ENCODE measurements at places on chromosomes 6 and 20.

GRCh38 chr6:55617272-55617671 lies 38.3 kb upstream of the HMGCLL1 start:
- DNase-seq, result no peak

GRCh38 chr6:164097551-164098398 lies 683.3 kb downstream of the QKI start:
- DNase-seq, result peak; percentile 28

- no peak for DNase-seq
Measured at GRCh38 chr6:144149558-144149893, 791 bp upstream of the STX11 start.

DNA sequence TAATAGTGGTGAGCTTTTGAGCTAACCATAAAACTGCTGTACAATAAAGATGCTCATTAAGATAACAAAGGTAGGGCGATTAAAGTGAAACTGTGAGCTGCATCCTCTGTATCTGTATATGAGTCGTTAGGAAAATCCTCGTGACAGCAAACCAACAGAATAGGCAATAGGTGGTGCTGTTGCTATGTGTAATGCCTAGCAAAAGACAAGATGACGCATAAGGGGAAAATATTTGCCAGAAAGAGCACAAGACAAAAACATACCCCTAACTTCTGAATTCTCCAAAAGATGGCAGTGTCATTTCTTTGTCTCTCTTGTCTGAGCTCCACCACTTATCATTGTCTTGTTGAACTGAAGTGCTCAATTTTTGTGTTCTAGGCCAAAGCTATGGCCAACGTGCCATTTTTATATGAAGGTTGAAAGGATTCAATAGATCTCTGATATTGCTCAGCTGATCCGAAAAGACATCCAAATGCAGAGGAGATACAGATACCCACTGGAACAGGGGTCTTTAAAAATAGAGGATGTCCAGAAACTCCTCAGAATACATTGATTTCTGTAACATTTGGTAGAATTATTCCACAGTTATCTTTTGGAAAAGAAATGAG lies 56.3 kb upstream of the ANKEF1 start:
- no peak for DNase-seq

DNA sequence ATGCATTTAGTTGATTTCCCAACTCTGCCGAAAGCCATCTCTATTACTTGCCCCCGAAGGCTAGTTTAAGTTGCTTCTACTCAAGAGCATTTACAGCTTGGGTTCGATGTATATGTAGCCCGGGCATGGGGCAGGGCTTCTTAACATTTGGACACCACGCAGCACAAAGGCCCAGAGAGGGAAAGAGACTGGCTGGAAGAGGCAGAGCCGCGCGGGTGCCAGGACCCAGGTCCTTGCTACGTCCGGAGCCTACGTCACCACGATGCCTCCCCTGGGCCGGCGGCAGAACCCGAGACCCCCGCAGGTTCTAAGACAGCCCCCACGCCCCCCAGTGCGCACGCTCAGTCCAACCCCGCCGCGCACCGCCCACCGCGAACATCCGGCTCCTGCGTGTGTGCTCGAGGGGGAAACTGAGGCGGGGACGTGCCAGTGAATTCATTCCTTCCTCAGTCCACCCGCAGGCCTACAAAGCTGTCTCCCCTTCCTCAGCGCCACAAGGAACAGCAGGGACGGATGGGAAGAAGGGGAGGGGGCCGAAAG lies 367 bp upstream of the PCIF1 start:
- DNase-seq, result no peak

GRCh38 chr6:156839129-156839528 lies 62.0 kb downstream of the ARID1B start:
- DNase-seq, result no peak

DNA sequence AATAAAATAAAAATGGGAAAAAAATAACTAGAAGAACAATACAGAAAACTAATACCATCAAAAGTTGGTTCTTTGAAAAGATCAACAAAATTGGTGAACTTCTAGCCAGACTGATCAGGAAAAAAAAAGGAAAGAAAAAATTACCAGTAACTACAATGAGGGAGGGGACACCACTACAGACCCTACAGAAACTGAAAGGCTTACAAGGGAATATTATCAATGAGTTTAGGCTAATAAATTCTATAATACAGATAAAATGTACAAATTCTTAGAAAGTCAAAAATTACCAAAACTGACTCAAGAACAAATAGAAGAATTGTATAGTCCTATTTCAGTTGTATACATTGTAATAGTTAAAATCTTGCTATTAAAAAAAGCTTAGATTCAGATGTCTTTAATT lies 141.8 kb downstream of the COL19A1 start:
- no peak for DNase-seq

DNA sequence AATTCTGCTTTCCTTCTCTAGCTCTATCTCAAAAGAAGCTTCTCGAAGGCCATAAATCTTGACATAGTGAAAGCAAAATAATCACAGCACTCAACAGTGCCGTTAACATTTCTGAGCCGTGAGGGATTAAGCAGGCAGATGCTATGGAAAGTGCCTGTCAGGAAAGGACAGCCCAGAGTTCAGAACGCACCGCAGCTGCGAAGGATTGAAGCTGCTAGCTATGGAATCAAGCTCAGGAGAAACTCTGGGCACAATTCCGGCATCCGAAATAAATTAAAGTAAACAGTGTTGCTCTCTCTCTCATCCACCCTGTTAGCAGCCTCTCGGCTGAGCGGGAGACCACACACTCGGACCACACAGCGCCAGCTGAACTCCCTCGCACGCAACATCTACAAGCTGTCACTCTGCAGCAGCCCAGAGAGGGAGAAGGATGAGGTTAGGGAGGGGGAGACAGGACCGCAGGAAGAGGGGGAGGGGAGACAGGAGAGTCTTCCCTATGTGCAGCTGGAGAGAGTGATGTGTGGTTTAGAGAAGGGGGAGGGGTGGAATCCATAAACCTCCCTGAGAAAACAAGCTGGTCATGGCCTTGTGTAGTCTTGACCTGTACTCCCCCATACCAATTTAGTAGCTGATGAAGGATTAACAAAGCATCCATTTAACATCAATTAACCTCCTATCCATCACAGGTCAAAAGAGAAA lies 9.0 kb downstream of the EXOC2 start:
- DNase-seq, result no peak

GRCh38 chr20:33621717-33622400 lies 40.3 kb upstream of the C20orf144 start:
- DNase-seq, result no peak

GRCh38 chr6:16352821-16353438 lies 114.5 kb downstream of the GMPR start:
- DNase-seq, result no peak

- no peak for DNase-seq
Measured at GRCh38 chr6:46927066-46927465, 5.3 kb upstream of the ADGRF5 start.

DNA sequence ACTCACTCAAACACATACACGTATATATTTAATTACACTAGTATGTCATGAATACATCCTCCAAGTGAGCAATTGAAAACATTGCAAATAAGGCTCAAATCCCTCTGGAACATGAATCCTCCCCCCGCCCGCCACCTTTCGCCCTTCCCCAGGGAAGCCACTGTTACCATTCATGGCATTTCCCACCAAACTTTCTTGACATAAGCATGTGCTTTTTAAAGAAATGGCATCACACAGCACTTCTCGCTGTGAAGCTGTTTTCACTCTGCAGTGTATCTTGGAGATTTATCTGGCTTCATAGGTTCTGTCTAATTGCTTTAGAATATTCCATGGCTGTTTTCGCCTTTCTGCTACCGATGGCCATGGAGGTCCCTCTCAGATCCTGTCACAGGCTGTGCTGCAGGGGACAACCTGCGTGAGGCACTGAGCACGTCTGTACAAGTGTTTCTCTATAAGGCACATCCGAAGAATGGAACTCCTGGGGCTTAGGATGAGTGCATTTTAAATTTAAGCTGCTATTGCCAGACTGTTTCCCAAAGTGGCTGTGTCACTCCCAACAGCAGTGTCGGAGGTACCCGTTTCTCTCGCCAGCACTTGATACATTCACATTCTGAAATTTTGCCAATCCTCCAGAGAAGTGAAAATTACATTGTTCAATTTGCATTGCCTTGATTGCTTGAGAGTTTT lies 22.2 kb upstream of the PHACTR3 start:
- DNase-seq, result no peak

DNA sequence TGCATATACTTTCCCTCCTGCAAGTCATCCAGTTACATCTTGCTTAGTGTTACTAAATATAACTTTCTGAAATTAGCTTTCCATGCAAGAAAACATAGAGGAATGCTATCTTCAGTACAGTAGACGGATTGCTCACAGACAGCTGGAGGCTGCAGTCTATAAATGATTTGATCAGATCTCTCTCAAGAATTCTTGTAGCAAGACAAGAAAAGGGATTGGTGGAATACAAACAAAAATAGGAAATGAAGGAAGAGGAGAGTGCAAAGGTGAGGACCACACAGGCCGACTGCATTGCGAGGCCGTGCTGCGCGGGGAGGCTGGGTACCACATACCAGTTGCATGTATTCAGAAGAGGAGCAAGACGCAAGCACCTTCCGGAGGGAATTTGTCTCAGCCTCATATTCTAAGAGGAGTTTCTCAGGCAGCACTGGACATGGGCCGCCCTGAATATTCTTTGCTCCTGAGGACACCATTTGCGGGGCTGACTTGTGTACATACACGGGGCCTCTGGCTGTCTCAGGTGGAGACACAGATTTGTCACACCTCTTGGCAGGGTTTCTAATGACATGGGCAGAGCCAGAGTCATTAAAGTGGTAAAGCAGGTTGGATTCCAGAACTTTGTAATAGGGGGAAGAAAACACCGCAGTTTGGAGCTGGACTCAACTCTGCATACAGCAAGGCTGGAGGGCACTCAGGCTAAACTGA lies 22.7 kb upstream of the KIF25 start:
- no peak for DNase-seq

GRCh38 chr6:141562186-141562811 lies 570.4 kb upstream of the GJE1 start:
- no peak for DNase-seq

- DNase-seq, result no peak
Measured at GRCh38 chr6:169794317-169795055, 43.1 kb downstream of the ERMARD start.

DNA sequence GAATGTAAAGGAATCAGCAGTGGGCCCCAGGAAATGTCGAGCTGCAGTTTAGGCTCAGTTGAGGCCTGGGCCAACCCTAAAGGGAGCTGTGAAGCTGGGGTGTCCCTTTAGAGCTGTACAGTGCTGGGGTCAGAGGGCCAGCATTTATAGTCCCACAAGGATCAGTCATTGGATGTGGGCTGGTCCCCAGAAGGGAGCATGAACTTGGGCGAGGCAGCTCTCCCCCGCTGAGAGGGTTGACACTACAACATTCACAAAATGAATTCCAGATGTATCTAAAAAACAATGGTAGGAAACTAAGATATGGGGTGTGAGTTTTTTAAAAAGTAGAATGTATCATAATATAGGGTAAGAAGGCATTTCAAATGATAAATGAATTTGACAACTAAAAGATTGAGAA lies 29.7 kb upstream of the TMX4 start:
- DNase-seq, result no peak

DNA sequence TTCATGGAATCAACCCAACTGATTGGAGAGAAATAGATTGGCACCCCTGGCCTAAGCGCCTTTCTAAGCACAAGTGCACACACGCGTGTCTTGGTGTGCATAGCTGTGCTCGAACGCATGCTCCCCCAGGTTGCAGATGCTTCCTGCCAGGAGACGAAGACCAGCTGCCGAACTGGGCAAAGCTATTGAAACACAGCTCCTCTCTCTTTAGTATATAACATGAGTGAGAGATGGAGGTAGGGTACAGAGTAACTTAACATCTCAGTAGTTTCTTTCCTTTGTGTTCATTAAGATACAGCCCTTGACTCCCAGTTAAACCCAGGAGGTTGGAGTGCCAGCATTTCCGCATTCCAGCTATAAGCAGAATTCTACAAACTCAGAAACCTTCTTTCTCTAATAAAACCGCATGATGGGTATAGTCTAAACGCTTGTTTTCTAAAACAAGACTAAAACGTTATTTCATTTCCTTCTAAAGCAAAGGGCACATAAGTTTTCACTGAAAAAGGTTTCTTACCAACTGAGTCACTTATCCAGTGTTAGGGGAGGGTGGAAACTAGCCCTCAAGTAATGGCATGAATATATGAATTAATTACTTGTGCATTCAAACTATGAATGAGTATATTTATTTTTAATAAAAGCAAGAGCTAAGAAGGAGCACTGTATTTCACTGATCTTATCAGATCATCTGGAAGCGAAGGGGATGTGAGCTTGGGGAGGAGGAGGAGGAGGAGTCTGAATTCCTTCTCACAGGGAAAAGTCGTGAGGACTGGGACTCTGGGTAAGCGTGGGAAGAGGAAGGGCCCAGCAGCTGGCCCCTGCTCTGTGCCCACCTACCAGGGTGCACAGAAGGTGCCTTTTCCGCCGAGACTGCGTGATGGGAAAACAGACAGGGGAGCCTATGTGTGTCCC lies 179.2 kb downstream of the TMEM242 start:
- DNase-seq, result no peak

- no peak for DNase-seq
Measured at GRCh38 chr6:64280569-64280968, 645.0 kb downstream of the PHF3 start.

DNA sequence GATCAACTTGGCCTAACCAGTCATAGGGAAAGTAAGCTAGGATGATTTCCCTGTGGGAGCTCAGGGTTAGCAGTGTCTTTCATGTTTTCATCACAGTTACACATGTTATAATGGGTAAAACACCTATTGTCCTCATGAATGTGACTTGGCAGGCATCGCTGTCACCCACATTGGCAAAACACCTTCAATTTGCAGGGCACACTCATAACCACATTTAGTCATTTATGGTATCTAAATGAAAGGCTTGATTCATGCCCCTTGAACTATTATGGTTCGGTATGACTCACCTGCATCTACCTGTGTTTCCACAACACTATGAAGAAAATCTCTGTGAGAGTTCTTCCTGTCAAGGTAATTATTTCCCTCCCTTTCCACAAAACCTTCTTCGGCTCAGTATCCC lies 49.2 kb downstream of the FRK start:
- no peak for DNase-seq

- no peak for DNase-seq
Measured at GRCh38 chr6:44304282-44305199, 8.6 kb downstream of the AARS2 start.

DNA sequence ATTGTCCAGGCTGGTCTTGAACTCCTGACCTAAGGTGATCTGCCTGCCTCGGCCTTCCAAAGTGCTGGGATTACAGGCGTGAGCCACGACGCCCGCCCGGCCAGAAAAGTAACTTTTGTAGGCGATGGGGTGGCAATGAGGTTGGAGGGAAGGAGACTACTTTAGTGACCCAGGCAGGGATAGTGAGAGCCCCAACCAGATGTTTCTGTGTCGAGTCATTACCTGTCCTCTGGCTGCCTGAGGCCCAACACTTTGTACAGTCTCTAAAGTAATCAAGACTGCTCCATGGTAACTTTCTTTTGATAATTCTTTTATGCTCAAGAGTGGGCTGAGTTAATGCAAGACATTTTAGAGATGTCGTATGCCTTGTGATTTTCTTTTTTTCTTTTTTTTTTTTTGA lies 6.8 kb downstream of the SASH1 start:
- DNase-seq, result no peak

DNA sequence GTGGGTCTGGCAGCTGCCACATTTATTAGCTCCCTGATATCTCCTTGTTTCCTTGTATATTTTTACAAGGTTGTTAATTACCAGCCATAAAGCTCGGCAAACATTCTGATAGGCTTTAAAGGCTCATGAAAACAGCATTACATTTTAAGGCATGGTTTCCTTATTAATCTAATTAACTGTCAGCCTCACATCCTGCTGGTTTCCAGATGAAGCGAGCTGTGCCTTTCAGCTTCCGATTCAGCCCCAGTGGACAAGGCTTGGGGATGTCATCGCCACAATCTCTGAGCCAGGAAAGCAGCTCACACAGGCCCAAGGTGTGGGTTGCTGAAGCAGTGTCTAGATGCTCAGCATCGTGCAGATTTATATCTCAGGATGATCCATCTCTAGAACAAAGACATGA lies 66.0 kb upstream of the RALY start:
- DNase-seq, result no peak

Measured in 8988T (cell line).